Ascending aorta (tissue), 2 donors: ENCODE measurements at places on chromosomes 2 and 18.

- DNase-seq, result no peak
Observed at GRCh38 chr2:134366359-134366758, 112.5 kb downstream of the MGAT5 start.

DNA sequence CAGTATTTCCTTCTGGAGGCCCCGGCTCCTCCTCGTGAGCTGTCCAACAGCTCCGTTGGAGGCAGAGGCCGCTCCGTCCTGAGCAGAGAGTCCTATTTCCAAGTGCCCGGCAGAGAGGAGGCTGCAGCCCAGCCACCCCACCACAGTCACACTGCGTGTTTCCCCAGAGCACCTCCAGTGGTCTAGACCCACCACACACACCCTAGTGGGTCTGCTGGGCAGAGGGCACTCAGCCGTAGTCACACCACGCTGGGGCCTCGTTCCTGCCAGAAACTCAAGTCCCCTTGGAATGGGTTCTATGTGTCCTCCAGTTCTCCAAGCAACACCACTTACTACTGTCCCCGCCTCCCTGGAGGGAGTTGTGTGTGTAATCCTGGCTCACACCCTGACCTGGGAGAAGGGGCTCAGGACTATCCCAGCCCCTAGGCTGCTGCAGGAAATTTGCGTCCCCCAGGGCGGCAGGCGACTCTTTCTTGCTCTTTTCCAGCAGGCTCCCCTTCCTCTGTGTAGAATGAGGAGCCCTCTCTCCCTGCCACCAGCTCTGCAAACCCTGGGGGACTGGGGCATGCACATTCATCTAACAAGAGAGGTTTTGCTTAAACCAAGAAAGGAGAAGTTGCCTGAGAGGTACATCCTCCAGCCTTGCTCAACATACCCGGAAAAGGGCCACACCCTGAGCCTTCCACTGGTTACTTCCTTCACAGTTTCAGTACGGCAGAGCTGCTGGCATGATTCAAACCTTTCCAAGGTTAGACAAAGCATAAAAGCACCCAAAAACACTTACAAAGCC is 114.1 kb downstream of the NDUFA10 start:
- no peak for DNase-seq

- no peak for DNase-seq
Observed at GRCh38 chr2:204669382-204669781, 124.1 kb downstream of the PARD3B start.

DNA sequence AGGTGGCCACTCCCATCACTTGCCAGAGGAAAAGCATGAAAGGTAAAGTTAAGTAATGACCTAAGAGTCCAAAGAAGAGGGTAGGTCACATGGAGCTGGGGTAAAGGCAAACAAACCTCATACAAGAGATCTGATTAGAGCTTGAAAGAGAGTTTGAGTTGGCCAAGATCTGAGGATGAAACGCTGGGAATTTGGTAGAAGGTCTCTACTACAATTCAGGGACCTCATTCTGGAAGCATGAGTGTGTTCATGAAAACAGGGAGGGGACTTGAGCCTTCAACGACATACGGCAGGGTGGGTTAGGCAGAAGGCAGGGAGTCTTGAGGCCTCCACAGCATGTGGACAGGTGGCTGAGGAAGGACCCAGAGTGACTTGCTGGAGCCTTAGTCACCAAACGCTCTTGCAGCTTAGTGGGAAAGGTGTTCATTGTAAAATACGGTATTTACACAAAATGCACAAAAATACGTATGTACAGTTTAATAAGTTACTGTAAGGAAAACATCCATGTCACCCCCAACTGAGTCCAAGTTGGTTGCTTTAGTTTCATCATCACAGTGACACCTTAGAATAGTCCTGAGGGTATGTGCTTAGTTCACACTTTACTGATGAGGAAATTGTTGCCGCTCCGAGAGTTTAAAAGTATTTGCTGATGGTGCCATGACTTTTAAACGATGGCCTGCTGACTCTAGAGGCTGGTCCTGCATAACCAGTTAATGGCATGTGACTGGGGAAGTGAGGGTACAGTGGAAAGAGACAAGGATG is 5.0 kb upstream of the FARP2 start:
- no peak for DNase-seq

GRCh38 chr18:362311-363290 is 94.8 kb upstream of the THOC1 start:
- DNase-seq, result no peak

DNA sequence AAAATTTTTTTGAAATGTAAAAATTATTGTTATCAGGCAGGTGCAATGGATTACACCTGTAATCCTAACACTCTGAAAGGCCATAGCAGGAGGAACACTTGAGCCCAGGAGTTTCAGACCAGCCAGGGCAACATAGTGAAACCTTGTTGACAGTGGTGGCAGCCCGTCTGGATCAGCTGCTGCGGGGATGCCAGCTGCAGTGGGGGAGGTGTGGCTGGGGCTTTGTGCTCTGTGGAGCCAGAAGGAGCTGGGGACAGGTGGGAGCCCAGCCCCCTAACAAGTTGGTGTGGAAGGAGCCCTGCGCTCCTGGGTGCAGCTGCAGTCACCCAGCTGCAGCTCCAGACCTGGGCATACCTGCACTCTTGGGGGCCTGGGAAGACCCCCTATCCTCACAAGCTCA is 182.4 kb upstream of the MC4R start:
- DNase-seq, result no peak

GRCh38 chr2:88252646-88253045 is 82.5 kb downstream of the THNSL2 start:
- no peak for DNase-seq

DNA sequence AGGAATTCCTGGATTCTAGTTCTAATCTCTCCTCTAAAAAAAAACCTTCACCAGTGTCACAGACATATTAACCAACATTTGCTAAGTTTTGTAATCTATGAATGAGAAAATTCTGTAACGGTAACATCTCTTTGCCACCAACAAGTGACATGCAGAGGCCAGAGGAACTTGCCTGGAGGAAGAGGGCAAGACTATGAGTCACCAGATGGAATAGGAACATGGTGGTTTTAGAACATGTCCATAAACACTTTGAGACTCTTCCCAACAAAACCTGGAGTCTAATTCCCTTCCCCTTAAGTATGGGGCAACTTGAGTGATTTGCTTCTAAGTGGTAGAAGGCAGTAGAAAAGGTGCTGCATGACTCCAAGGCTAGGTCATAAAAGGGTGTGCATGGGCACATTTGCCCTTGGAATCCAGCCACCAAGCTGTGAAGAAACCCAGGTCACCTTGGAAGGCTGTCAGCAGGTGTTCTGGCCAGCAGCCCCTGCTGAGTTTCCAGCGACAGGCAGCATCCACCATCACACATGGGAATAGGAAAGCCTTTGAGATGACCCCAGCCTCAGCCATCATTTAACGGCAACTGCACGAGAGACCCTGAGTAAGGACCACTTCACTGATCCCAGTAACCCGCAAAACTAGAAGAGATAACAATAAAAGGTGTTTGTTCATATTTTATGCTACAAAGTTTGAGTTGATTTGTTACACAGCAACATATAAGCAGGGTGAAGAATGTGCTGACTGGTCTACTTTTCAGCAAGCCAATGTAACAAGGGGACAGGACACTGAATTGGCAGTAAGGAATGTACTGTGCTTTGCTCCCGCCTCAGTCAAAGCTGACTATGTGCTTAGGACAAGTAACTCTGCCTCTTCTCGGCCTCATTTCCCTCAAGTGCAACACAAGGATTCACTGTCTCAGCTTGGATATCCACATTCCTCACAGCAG is 90.6 kb downstream of the SKA1 start:
- DNase-seq, result no peak

- no peak for DNase-seq
Observed at GRCh38 chr2:48175656-48176055, 269.4 kb upstream of the FBXO11 start.

- DNase-seq, result no peak
Observed at GRCh38 chr2:109472974-109473373, 140.8 kb downstream of the SEPTIN10 start.

- DNase-seq, result no peak
Observed at GRCh38 chr2:233119123-233119522, 59.0 kb downstream of the INPP5D start.

DNA sequence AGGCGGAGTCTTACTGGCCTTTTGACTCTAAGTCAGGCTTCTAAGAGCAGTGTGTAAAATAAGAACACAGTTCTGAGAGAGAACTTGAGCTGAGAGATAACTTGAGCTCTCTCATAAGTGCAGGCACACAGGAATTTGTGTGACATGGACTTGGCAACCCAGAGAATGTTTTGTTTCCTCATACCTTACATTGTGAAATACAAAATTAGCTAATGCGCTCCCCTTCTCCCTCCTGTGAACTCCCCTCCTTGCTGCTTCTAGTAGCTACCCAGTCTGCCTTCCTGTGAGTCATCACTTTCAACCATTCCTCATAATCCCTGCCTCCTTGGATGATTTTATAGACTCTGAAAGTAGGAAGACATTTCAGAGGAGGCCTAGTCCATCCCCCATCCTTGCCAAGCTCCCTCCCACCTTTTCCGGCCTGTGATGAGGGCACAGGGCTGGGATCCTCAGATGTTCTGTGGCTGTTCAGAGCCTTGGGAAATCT is 22.6 kb downstream of the FER1L5 start:
- DNase-seq, result no peak

- no peak for DNase-seq
Observed at GRCh38 chr2:104444889-104445288, 409.0 kb upstream of the POU3F3 start.

DNA sequence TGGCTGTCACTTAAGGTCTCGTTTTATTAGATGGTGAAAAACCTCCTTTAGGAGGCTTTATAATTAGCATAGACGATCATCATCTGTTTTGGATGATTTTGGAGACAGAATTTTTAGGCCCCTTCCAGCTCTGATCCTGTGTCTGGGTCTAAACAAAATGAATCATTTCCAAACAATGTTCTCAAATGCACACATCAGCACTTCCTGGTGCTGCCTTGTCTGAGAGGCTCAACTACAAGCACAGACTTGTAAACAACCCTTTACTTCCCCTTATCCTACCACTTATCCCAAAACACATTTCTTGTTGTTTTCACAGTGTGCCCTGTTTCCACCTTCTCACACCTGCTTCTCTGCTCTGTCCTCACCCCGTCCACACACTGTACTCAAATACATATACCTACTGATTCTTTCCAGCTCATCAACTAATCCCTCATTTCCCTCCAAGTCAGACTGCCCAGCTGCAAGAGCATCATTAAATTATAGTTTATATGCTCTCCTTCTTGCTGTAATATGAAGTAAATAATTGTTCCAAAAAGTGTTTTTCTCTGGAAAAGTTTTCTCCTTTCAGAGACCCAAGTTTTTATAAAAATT is 71.2 kb upstream of the COL3A1 start:
- no peak for DNase-seq

- no peak for DNase-seq
Observed at GRCh38 chr18:49960376-49960775, 147.0 kb upstream of the ACAA2 start.

- no peak for DNase-seq
Observed at GRCh38 chr18:50284255-50284885, 3.0 kb upstream of the MBD1 start.

DNA sequence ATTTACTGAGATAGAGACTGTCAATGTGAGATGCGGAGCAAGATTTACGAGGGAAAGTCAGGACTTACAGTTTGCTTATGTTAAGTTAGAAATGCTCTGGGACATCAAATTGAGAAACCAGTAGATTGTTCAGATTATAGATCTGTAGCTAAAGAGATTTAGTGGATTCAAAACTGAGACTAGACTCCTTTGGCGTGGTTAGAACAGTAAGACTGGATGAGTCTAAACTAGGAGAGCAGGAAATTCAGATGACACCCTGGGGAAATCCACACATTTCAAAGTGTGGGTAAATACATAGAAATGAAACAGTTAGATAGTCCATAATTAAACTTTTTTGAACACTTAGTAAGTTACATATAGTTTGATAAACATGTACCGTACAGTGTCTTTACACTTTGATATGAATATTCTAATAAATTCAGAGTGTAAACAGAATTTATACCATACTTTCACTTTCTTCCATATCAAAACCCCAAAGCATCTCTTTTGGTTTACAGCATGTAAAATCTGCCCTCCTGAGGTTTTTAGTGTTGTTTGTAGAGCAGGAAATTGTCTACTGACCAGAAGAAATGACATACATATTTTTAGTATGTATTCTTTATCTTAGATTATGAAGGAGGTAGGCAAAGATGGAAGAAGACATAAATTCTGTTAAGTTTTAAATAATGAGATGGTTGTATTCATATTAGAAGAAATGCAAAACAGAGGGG is 231.5 kb downstream of the NYAP2 start:
- no peak for DNase-seq

GRCh38 chr18:5998166-5998881 is 103.0 kb upstream of the TMEM200C start:
- DNase-seq, result no peak

DNA sequence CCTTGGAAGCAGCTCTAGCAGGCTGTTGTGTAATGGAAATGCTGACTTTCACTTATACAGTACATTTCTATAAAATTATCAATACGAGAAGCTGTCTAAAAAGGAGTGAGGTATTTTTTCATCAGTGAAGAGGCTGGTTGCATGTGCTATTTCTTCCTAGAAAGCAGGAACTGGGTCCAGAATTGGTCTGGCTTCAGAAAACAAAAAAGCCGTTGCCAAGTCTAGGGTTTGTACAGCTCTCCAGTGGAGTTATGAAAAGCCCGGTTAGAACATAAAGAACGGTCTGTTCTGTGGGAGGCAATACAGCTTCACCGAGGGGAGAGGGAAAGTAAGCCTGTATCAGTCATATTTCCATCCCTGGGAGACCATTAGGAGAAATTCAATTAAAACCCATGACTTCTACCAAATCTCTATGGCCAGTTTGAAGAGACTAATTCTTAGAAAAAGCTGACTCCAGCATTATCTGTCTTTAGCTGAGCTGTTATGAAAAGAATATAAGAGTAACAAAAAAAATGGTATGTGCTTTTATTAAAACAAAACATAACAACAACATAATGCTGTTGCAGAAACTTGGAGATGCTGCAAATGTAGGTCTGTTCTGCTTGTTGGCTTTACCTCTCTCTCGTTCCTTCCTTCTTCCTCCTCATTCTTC is 217.0 kb downstream of the CMPK2 start:
- no peak for DNase-seq

GRCh38 chr2:67216881-67217280 is 180.3 kb upstream of the ETAA1 start:
- no peak for DNase-seq

GRCh38 chr2:174183076-174183475 is 65.3 kb downstream of the OLA1 start:
- DNase-seq, result no peak

DNA sequence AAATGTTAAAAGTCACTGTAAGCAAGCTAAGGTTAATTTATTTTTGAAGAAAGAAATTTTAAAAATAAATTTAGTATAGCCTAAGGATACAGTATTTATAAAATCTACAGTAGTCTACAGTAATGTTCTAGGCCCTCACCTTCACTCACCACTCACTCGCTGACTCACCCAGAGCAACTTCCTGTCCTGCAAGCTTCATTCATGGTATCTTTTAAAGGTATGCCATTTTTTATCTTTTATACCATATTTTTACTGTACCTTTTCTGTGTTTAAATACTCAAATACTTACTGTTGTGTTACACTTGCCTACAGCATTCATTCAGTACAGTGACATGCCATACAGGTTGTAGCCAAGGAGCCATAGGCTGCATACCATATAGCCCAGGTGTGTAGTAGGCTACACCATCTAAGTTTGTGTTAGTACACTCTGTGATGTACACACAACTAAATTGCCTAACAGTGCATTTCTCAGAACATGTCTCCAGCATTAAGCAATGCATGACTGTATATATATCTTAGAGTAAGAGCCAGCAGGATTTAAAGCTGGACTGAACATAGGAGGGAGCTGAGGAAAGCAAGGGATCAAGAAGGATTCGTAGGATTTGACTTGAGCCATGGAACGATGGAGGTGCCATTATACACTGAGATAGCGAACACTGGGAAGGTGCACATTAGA is 83.1 kb upstream of the KLF7 start:
- DNase-seq, result no peak
